Muscle of arm (tissue), 14 donors: ENCODE measurements at places on chromosomes 6 and 20. TPM values are rescaled to one million over a fixed set of nuclear protein-coding genes. Genes with fewer than 3 reads are reported as not detected.
A peak's percentile ranks its signal among the peaks of the same experiment; 100 is the strongest.

DNA sequence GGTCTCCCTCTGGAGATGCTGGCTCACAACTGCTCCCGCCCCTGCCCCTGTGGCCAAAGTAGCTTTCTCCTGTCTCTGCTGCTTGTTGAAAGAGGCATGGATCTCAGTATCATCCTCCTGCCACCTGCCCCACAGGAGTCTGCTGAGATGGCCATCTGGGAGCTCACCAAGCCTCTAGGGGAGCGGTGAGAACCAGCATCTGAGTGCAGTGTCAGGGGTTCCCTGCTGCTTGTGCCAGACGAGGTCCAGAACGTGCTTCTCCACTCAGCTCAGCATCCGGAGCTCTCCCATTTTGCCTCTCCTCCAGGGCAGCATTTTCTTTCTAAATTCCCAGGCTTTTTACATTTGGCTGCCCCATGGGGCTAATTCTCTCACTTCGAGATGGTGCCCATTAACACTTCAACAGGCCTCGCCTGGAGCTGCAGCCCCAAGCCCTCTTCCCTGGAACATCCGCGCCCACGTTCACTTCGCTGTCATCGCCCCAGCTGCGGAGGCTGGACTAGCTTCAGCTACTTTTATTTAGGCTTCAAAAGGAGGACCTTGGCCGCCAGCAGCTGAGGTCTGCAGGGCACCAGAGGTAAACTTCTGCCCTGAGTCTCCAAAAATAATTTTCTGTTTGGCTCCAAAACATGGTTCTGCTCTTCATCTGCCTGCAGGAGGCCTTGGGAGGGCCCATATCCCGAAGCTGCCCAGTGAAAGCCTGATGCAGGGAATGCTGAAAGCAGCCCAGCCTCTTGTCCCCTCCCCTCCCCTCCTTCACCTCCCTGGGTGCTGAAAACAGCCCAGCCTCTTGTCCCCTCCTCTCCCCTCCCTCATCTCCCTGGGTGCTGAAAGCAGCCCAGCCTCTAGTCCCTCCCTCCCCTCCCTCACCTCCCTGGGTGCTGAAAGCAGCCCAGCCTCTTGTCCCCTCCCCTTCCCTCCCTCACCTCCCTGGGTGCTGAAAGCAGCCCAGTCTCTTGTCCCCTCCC, 25.2 kb upstream of the MLN start:
- no peak for DNase-seq

ANKRD66 gene
- polyA plus RNA-seq = 0.60 TPM

DNA sequence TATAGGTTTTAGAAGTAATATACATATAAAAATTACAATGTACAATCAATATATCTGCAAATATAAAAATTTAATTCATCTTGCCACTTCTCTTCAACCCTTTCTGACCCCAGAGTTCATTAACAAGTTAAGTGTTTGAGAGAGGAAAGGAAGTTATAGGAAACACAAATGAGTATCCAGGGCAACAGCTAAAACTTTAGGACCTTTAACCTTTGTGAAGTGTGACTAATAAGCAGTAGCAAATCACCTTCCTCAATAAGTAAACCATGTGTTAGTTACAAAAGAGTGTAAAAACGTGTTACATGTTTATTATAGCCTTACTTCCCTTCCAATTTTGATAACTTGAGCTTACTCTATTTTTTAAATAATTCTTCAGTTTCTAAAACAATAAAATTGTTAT, 73.4 kb upstream of the SIM1 start:
- no peak for DNase-seq

GRCh38 chr20:57048027-57048869, 218.2 kb downstream of the BMP7 start:
- no peak for DNase-seq

DNA sequence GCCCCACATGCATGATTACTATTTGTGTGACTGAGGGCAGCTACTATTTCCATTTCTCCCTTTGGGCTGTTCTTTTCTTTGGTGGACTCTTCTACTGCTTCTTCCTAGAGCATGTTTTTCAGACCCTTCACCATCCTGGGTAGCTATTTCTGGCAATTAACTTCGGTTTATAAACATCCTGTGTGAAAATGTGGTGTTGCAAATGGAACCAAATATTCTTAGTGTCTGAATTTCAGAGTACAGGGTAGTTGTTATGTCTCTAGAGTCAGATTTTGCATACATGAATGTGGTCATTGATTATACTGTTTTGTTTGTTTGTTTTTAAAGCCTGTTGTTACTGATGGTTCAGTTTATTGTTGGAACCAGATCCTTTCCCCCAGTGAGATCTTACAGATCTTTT, 49.7 kb downstream of the PROKR2 start:
- no peak for DNase-seq

DNA sequence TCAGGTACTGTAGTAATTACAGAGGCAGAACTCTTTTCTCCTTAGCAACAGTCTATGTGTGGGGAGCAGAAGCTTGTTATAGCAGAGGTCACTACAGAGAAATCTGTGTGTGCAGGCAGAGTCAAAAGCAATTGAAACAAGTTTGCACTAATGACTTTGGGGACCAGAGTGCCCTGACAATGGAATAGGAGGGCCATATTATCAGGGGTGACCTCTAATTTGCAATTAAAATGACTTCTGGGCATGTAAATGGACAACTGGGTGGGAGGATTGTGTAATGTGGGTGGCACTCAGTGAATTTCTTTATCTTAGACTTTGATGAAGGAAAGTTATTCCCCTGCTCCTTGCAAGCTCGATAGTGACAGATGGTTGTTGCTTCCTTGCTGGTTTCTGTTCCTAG, 127.2 kb downstream of the PLCB4 start:
- DNase-seq = no peak

GRCh38 chr6:89690944-89691324, 52.4 kb upstream of the LYRM2 start:
- DNase-seq = no peak

DNA sequence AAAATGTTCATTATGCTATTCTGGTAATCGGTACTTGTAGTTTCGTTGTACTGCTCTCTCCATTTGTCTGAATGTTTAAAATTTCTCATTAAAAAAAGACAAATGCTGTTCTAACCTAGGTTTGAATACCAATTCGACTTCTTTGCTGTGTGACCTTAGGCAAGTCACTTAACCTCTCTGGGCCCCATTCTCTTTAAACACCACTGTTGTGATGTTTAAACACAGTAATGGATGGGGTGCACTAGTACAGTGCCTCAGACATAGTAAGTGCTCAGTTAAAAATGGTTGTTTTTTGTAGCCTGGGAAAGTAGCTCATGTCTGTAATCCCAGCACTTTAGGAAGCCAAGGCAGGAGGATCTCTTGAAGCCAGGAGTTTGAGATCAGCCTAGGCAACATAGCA, 138.5 kb downstream of the MRPL14 start:
- DNase-seq = no peak

FAM83B gene
- not detected for polyA plus RNA-seq

- no peak for DNase-seq
These were observed 600.5 kb upstream of the EYS start for GRCh38 chr6:66307490-66307889.

TRIM10 gene
- polyA plus RNA-seq = 0.32 TPM

- DNase-seq = peak; percentile 53
These were observed 157.5 kb downstream of the BMP7 start for GRCh38 chr20:57108742-57109570.

DNA sequence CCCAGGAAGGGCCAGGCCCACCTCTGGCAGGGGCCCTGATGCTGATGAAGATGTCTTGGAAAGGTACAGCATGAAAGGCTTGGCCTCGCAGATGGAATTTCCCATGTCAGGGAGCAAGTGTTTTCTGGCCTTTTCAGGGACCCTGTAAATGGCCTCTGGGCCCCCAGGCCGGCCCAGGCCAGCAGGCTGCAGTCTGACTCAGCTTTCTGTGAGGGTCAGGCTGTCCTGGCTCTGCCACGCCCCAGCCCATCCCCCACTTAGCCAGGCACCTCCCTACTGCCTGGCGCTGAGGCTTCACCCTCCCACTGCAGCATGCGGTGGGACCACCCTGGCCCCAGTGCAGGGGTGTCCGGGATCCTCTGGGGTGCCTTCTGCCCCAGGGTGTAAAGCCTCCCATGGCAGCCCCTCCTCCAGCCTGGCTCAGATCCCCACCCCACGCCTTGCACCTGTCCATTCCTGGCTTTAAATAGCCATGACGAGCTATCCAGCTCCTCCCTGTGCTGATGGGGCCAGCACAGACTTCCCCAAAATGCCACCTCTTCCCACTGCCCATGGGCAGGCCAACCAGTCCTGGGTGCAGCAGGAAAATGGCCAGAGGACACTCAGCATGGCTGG, 35.6 kb upstream of the GATA5 start:
- DNase-seq = peak; percentile 41
